ENCODE measurements at places on chromosomes 7 and 10.
A peak's percentile ranks its signal among the peaks of the same experiment; 100 is the strongest.

DNA sequence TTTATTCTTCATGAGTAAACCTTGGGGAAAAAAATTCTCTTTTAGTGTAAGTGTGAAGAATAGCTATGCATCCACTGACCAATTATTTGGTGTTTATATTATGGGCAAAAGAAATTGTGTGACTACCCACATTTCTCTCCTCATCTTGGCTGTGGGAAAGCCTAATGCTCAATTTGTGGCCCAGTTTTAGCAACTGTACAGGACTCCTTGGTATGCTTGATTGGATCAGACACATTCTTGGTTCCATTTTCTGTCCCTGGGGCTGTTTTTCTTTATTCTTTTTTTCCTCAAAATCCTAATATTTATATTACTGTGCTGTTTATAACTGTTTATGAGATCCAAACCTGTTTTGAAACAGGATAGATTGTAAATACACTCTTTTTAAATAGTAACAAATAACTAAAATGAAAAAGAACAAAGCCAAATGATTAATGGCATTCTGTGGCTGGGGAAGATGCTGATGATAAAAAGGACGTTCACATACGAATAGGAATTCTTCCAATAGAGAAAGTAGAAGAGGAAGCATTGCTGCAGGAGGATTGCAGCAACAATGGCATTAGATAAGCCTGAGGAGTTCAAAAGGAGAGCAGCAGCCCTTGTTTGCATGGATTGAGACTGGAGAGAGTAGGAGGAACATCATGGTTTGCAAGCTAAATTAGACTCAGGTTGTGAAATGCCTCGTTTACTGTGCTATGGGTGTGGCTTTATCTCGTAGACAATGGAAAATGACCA, 580.5 kb downstream of the INHBA start:
- no peak for DNase-seq

DNA sequence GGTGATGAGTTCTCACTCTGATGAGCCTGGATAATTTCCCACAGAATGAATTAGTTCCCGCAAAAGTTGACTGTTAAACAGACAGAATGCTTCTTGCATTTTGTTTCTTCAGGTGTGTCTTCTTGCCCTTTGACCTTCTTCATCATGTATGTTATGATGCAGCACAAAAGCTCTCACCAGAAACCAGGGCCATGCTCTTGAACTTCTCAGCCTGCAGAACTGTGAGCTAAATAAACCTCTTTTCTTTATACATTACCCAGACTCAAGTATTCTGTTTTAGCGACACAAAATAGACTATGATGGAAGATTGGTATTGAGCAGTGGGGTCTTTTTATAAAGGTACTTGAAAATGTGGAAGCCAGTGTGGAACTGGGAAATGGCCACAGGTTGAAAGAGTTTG, 95.2 kb upstream of the TNS3 start:
- no peak for DNase-seq

GRCh38 chr10:7626283-7626682, 40.5 kb downstream of the ITIH5 start:
- DNase-seq, result no peak

DNA sequence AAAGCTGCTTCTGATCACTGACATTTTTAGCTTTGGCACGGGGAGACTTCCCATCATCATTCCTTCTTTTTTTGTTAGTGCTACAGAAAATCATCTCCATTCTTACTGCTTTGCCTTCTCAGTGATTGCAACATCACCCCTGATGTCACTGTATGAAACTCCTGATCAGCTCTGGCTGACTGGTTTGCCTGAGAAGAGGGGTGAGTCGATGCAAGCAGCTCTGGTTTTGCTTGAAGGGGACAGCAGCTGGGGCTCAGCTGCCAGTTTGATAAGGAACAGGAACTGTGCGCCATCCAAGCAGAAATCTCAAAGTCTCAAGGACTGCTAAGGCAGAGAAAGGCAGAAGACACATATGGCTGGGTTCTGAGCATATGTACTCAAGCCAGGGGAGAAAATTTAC, 808.5 kb upstream of the CELF2 start:
- DNase-seq, result no peak

- no peak for DNase-seq
Observed at GRCh38 chr10:71426058-71426605, 29.4 kb downstream of the CDH23 start.

- DNase-seq, result no peak
Observed at GRCh38 chr10:7789390-7789789, 1.4 kb downstream of the ATP5F1C start.

GRCh38 chr7:27262121-27262520, 19.5 kb downstream of the EVX1 start:
- no peak for DNase-seq

DNA sequence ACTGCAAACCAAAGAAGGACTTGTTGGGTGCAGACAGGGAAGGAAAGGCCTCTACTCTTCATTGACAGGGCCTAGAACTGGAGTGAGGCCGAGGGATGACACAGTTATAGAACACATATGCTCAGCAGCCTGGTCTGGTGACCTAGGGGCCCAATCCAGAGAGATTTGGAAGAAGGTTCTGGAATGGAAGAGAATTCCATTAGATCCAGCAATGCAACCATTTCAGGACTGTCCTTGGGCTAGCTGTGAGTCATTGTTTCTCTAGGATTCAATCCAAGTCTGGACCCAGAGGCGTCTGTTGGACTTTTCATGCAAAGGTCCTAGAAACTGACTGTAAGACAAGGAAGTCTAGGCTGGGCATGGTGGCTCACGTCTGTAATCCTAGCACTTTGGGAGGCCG, 59.2 kb downstream of the WIPF3 start:
- no peak for DNase-seq

GRCh38 chr7:1579481-1580421, 9.9 kb upstream of the PSMG3 start:
- peak; percentile 89 for DNase-seq

GRCh38 chr7:137474540-137475026, 131.1 kb upstream of the PTN start:
- no peak for DNase-seq

DNA sequence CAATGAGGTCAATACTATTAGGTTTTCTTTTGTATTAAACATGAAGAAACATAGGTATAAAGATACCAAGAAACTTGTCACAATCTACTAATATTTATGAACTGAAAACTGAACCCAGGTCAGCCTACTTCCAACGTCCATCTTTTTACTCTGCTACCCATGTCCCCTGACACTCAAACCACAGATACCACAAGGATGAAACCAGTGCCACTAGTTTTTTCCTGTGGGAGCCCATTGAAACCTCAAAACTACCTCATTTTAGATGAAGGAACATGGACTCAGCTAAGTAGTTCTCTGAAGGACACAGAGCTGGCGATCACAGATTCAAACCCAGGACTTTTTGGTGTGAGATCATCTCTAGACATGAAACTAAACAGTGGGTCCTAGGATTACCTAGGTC, 6.8 kb downstream of the TET1 start:
- DNase-seq, result no peak

- DNase-seq, result no peak
Observed at GRCh38 chr10:58019863-58020537, 247.7 kb downstream of the IPMK start.

- DNase-seq, result no peak
Observed at GRCh38 chr7:117163101-117163500, 159.8 kb downstream of the WNT2 start.

- no peak for DNase-seq
Observed at GRCh38 chr10:75291805-75292204, 56.0 kb upstream of the COMTD1 start.

DNA sequence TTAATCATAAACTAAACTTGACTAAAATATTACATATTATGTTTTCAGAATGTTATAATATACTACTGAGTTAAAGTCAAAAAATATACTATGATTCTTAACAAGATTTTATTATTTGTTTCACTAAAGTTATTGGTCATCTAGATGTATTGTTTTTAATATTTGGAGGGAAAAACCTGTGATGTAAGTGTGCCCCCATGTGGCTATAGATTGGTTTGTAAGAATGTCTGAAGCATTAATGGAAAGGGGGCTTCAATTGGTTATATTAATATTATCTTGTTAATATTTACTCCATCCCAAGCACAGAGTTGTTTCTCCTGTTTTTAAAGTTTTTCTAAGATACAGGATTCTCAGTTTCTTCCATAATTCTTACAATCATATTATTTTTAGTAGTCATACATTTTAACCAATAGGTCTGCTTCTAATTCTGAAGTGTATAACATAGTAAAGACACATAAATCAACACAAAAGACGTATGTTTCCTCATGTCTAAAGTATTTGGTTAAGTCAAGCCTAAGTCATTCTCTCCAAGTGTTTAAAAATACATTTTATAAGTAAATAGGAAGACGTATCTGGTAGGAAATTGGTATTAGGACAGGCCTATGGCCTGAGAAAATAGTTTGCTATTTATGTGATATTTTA, 58.0 kb downstream of the GNAT3 start:
- DNase-seq, result peak; percentile 13

All from NCI-H510A treated with DMSO at 0.1 percent for 48 hours (cell line).